ENCODE measurements at places on chromosomes 4 and X.

- peak; percentile 12 for DNase-seq
Measured at GRCh38 chr4:109574931-109575804, 15.1 kb downstream of the MCUB start.

- DNase-seq: no peak
Measured at GRCh38 chr4:35325908-35326453, 918.3 kb downstream of the ARAP2 start.

- no peak for DNase-seq
Measured at GRCh38 chr4:81580346-81580993, 108.8 kb upstream of the RASGEF1B start.

DNA sequence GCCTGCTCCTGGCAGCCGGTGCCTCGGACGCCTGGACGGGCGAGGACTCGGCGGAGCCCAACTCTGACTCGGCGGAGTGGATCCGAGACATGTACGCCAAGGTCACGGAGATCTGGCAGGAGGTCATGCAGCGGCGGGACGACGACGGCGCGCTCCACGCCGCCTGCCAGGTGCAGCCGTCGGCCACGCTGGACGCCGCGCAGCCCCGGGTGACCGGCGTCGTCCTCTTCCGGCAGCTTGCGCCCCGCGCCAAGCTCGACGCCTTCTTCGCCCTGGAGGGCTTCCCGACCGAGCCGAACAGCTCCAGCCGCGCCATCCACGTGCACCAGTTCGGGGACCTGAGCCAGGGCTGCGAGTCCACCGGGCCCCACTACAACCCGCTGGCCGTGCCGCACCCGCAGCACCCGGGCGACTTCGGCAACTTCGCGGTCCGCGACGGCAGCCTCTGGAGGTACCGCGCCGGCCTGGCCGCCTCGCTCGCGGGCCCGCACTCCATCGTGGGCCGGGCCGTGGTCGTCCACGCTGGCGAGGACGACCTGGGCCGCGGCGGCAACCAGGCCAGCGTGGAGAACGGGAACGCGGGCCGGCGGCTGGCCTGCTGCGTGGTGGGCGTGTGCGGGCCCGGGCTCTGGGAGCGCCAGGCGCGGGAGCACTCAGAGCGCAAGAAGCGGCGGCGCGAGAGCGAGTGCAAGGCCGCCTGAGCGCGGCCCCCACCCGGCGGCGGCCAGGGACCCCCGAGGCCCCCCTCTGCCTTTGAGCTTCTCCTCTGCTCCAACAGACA lies 4.4 kb downstream of the SOD3 start:
- DNase-seq: no peak

GRCh38 chr4:183201331-183201730 lies 102.3 kb downstream of the WWC2 start:
- no peak for DNase-seq

DNA sequence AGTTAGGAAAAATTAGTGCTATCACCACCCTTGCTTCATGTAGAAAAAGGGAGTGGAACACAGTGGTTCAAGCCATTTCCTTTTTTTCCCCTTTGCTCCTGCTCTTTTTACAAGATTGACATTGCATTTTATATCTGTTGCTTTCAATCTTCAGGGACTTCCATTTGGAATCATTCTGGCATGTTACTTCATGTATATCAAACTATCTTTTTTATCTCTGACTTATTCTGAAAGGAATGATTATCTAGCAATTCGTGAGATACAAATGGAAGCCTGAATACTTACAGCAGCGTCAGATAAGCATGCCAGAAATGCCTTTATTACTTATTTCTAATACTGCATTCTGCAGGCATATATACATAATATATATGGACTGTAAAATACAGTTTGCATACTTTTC lies 20.4 kb downstream of the ADGRL3 start:
- no peak for DNase-seq

- DNase-seq: no peak
Measured at GRCh38 chr4:145420595-145421214, 60.9 kb upstream of the SMAD1 start.

All from CD4-positive, alpha-beta T cell treated with Interleukin-6 at 100 ng/mL for 8 hours (primary cell).